ENCODE measurements at places on chromosomes 1 and 21. TPM values are rescaled to one million over a fixed set of nuclear protein-coding genes. Genes with fewer than 3 reads are reported as not detected.

- no peaks in the 10 kb centered on the region for H3K36me3 ChIP-seq
- no peak overlapping the region for H3K4me3 ChIP-seq
- peaks cover 10% of the 10 kb centered on the region for H3K4me1 ChIP-seq
- H3K27me3 ChIP-seq = no peaks in the 10 kb centered on the region
- DNase-seq = no peak
- no peak overlapping the region for H3K27ac ChIP-seq
Observed at GRCh38 chr1:245876586-245876985, 630.5 kb downstream of the SMYD3 start.

DNA sequence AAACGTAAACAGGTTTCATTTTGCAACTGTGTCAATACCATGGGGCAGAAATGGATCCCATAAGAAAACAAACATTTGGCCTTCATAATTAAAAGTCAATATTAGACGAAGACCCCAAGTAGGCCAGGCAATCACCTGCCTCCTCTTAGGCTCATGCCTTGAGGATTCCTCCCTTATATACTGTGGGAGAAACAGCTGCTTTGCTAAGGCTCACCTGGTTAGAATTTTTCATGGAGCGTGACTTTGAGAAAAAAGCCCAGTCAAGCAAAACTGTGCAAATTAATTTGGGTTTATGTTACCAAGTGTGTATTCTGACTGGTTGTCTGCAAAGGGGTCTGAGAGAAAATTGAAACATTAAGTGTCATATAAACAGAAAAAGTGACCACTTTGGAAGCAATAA is 605.3 kb upstream of the USP24 start:
- no peaks in the 10 kb centered on the region for H3K36me3 ChIP-seq
- H3K27ac ChIP-seq = no peak overlapping the region
- no peaks in the 10 kb centered on the region for H3K27me3 ChIP-seq
- DNase-seq = no peak

DNA sequence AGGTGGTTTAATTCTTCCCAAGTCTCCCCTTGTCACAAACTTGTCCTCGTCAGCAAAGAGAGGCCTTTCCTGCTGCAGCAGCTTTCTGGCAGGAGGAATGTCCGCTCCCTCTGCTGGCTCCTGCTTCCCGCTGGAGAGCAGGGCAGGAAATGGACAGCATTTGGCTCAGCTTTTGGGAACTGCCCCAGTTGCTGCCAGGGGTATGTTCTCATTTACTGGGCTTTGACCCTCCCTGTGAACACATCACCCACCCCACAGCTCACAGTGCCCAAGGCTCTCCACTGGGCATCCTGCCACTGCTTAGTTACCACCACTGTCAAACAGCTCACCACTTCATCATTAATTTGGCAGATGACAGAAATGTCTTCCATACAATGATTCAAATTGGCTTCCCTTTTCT is 75.4 kb downstream of the MRPL37 start:
- peak overlapping the region; percentile 88 for H3K27ac ChIP-seq
- H3K27me3 ChIP-seq = no peaks in the 10 kb centered on the region
- peaks cover 62% of the 10 kb centered on the region for H3K4me1 ChIP-seq
- no peak overlapping the region for H3K4me3 ChIP-seq

- DNase-seq = no peak
- H3K36me3 ChIP-seq = no peaks in the 10 kb centered on the region
- no peak overlapping the region for H3K27ac ChIP-seq
- peaks cover 10% of the 10 kb centered on the region for H3K27me3 ChIP-seq
Observed at GRCh38 chr1:208312706-208313105, 68.5 kb upstream of the PLXNA2 start.

Gene GUCA2A
- total RNA-seq = 1,776 TPM

Gene GBP6
- not detected for total RNA-seq

All from transverse colon (tissue), 4 donors.